B cell (primary cell): ENCODE measurements at places on chromosomes 16 and 17.

GRCh38 chr16:930511-930910 is 40.3 kb downstream of the LMF1 start:
- no peak for DNase-seq

- DNase-seq = no peak
These were observed 292.5 kb downstream of the PHKB start for GRCh38 chr16:47753659-47754058.

GRCh38 chr16:23807028-23807427 is 28.8 kb upstream of the PRKCB start:
- DNase-seq = peak; percentile 76

- DNase-seq = peak; percentile 94
These were observed at the start of gene WDR90 for GRCh38 chr16:648781-649589. WDR90 (plus strand) TSS chr16:649365; CDS start chr16:649417, 52 bp downstream.

DNA sequence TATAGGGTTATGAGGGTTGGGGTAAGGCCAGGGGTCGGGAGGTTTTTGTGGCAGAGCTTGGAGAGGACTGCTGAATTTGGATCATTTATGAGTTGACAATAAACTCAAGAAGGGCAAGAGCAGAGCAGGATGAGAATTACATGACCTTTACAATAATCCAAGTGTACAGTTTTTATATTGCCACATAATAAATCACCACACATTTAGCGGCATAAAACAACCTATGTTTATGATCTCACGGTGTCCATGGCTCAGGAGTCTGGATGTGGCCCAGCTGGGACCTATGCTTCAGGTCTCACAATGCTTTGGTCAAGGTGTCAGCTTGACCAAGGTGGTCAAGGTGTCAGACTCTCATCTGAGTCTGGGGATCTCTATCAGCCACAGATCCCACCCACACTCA is 118.3 kb upstream of the WSCD1 start:
- no peak for DNase-seq

- no peak for DNase-seq
These were observed 75.2 kb downstream of the WWP2 start for GRCh38 chr16:69837380-69837779.

DNA sequence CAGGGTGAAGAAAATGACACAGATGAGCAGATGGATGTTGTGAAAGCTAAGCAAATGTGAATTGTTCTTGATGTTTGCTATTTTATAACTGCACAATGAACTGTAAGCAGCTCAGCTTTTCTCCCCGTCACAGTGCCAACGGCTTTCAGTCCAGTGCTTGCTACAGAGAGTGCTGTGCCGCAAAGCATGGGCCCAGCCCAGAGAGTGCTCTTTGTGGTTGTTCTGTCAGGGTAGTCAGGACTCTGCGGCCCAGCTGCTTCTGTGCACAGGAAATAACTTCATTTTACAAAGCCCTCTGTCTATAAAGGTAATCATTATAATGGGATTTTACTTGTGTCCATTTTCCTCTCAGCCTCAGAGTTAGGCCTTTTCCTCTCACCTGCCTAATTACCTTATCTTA is 39.1 kb downstream of the CDRT15 start:
- no peak for DNase-seq

GRCh38 chr17:69451416-69452394 is 37.2 kb downstream of the MAP2K6 start:
- DNase-seq = peak; percentile 10

DNA sequence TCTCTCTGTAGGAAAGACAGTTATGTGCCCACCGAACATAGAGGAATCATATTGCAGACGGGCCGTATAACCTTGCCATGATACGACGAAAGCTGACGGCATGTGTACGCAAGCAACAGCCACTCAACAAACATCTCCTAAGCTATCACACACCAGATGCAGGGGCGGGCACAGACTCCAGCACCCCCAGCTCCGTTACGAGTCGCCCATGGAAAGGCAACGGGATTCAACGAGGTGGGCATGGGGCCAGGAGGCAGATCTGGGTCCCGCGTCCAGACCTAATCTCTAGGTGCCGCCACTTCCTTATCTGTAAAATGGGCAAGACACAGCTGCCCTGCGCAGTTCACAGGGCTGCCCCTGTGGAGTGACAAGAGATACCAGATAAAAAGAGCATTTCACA is 35.6 kb downstream of the ABR start:
- no peak for DNase-seq
